ENCODE measurements at places on chromosomes 7 and 10.

GRCh38 chr10:89204621-89205185 lies 2.4 kb downstream of the CH25H start:
- DNase-seq, result no peak

DNA sequence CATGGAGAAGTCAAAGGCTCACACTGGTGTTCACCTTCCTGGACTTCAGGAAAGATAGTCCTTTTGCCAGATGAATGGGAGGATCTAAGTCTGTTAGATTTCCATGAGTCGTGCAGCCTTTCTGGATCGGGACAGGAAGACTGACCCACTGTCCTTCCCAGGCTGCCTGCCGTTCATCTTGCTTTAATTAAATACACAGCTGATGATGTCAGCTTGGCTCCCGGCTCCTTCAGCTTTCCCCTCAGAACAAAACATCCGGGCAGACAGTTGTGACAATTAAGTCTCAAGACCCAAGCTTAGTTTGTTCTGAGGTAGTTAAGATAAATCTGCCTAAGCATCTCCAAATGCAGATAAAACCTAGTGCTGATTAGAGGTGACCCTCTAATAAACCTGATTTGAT lies 58.6 kb downstream of the AUTS2 start:
- DNase-seq, result no peak

- no peak for DNase-seq
Measured at GRCh38 chr10:104842704-104843103, 201.6 kb downstream of the SORCS3 start.

DNA sequence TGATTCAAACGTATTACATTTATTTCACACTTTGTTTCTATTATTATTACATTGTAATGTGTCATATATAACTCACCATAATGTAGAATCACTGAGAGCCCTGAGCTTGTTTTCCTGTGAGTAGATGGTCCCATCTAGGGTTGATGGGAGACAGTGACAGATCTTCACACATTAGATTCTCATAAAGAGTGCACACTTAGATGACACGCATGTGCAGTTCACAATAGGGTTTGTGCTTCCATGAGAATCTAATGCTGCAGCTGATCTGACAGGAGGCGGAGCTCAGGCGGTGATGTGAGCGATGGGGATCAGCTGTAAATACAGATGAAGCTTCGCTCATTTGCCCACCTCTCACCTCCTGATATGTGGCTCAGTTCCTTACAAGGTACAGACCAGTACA lies 36.1 kb downstream of the BMPER start:
- no peak for DNase-seq

DNA sequence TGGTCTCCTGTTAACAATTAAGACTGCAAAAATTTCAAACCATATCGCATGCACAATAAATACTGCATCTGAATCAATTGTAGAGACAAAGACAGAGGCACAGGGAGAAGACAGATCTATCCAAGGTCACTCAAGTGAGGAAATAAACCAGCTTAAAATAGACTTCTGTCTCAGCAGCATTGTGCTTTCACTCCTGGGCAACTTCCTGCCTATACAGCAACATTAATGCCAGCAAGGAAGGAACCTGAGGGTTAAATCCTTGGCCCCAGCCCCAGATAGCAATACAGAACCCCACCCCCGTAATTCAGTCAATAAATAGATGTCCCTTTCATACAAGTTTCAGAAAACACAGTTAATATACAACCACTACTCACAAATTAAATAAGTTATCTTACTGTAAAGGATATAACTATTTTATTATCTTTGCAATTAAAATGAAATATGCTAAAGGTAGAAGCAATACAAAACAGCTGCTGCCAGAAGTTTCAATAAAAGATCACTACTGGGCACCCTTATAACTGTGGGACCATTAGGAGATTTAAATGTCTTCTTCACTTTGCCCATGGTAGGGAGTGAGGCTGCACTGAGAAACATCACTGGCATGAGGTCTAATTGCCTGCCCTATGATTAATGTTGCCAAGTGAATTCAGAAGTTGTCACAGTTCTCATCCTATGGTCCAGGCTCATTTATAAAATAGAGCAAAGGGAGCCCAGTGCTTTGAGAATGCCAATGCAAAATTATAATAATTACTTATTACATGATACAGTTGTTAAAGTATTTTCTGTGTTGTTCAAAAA lies 49.4 kb downstream of the CAV1 start:
- DNase-seq, result no peak

DNA sequence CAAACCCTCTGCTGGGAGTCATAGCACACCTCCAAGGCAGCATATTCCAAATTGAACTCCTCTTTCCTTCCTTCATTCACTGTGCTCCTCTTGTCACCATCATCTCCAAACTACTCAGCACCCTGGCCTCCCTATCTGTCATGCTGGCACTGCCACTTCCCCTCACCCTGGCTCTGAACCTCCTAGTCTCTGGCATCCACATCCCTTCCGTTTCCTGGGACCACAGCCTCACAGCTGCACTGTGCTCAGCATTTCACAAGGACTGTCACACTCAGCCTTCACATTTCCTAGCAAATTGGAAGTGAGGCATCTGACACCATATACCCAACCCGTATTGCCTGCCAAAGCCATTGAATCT lies 124.7 kb downstream of the WDR11 start:
- DNase-seq, result no peak

- DNase-seq, result no peak
Measured at GRCh38 chr10:49158404-49158803, 24.6 kb upstream of the FAM170B start.

DNA sequence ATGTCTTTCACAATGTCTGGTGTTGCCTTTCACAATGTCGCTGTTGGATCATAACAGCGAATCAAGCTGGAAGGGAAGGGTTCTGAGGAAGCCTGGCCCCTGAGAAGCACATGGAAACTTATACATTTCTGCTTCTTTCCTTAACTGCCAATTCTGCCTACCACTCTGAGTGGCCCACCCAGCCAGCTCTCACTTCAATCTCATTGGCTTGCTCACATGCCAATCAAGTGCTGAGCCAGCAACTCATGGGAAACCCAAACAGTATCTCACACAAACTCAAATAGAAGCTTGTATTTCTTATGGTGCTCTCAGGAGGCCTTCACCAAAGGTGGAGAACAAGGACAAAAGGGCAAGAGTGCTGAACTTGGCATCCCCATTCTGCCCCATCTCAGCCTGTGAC lies 117.4 kb upstream of the GPR26 start:
- DNase-seq, result no peak

DNA sequence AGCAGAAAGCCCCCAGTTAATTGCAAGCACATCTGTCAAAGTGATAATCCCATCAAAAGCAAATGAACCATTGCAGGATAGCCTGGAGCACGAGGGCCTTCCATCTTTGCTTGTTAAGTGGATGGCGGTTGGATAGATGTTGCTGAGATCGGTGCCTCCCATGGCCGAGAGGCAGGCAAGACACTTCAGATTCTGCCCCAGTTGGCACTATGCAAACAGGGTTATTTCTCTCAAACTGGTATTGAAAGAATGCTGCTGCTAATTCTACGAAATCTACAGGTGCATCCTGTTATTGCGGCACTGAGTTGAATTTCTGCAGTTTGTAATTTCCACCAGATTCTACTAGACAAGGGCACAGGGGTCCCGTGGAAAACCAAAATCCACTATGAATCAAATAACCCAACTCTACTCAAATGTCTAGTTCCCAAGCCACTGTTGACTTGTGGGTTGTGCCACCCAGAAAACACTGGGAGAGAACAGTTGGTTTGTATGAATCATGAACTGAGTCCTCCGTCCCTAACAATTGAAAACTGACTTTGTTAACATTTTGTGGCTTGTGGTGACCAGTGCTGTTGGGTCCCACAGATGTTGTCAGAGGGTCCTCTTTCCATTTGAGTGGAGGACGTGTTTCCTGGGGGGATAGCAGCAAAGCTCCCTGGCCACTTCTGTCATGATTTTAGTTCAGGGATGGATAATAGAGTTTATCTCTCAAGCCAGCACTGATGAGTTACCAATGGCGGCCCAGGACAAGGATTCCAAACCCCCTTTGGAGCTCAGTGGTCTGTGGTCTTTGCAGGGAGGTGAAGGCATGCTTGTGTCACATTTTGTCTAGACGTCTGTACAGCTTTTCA lies 7.1 kb upstream of the IL2RA start:
- no peak for DNase-seq

DNA sequence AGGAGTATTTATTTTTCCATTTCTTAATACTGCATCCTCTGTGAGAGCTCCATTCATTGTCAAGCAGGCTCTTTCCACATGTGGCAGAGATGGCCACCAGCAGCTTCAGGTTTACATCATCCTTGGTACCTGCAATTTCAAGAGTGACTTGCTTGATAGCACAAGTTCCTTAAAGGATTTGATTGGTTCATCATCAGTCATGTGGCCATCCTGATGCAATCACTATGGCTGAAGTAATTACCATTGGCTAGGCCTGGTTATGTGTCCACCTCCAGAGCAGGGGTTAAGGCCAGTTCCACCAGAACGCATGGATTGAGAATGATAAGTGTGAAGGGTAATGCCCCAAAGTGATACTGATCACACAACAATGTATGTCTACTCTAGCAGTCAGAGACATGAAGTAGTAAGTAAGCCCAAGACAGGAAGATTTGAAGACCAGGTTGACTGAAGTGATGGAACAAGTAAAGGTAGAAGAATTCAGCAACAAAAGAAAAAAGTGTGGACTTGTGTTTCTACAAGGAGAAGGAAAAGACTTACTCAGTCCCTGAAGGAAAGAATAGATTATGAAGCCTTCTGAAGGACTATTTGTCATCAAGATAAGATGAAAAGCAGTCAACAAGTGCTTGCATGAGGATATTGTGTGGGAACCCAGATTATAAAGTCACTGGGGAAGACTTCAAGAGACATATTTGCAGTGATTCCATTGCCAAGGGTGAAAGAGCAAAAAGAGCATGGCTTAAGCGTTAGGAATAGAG lies 26.4 kb upstream of the PRKAR2B start:
- no peak for DNase-seq

GRCh38 chr10:53403688-53404087 lies 631.1 kb upstream of the MBL2 start:
- no peak for DNase-seq

DNA sequence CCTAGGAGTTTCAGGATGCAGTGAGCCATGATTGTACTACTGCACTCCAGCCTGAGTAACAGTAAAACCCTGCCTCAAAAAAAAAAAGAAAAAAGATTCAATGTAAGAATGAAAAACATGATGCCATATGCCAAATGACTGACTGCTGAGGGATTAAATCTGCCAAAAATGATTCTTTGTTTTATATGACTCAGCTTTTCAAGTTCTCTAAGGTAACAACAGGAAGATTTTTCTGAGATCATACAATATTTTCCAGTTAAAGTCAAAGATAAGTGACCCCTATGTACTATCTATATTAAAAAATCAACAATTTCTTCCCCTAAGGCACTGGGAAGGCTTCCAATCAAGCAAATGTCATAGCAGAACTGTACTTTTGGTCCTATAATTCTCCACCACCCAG lies 271.2 kb upstream of the IMMP2L start:
- DNase-seq, result no peak

DNA sequence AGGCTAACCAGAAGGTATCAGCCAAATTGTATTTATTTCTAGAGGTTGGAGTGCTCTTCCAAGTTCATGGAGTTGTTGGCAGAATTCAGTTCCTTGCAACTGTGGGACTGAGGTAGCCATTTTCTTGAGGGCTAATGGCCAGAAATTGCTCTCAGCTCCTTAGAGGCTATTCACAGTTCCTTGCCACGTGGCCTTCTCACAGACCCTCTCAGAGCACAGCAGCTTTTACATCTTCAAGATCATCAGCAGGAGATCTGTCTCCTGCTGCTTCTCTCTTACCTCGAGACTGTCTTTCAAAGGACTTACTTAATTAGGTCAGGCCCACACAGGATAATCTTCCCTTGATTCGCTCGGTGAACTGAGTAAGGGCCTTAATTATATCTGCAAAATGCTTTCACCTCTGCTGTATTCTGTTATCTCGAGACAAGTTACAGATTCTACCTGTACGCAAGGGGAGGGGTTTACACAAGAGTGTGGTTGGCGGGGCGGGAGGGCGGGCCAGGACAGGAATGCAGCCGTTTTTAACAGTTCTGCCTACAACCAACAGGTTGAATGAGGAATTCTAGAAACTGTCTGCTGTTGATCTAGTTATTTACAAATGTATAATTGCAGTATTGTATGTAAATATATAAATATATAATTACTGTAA lies 15.0 kb downstream of the MIOS start:
- no peak for DNase-seq

- DNase-seq, result no peak
Measured at GRCh38 chr10:84018826-84019225, 120.5 kb upstream of the GHITM start.

GRCh38 chr7:100694098-100694745 lies at the start of gene GIGYF1:
TSS of gene GIGYF1 (minus strand) at chr7:100694250. CDS start at chr7:100688238, 6,012 bp downstream.
- DNase-seq, result peak; percentile 46

DNA sequence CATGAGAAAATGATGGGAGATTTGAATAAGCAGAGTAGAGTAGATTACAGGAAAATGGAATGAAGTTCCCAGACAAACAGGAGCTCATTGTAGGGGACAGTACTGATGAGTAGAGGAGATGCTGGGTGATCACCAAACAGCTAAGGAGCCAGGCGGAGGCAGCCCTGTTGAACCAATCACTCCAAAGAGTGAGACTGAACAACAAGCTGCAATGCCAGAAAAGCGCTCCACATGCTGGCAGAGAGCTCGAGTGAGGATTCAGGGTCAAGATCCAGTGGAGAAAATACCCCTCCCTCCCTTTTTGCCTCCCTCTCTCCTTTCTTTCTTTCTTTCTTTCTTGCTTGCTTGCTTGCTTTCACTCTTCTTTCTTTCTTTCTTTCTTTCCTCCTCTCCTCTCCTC lies 133.3 kb downstream of the PFKFB3 start:
- no peak for DNase-seq

DNA sequence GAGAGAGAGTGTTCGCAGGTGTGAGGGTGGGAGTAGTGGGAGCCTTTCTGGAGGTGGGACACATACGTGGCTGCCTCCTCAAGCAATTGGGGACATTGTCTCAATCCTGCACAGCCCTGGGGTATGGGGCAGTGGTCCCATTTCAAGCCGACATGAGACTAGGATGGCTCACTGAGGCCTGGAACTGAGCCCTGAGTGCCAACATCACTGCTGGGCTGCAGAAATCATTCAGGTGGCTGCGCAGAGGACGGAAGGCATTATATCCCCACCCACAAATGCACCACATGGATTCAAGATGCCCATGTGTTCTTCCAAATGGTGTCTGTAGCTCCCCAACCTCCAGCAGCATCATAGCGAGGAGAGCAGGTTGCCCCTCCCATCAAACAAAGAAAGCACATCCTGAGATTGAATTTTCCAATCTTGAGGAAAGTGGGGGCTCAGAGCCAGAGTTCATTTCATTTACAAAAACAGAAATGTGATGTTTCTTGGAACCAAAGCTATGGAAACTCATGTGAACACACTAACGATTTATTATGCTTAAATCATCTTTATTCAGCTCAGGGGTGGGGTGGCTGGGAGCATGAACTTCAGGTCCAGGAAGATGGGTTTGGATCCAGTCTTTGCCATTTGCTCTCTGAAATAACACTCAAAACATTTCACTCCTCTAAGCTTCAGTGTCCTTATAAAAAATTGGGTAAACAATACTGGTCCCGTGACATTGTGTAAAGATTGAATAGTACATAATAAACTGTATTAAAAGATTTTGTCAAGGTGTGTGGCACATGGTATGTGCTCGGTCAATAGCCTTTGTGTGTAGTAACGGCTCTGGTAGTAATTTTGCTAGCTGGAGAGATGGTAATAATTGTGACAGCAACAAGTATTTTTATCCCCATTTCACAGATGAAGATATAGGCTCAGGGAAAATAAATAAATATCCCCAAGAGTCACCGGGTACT lies 4.6 kb downstream of the SFTPA2 start:
- DNase-seq, result no peak

GRCh38 chr7:71705901-71706596 lies 574.1 kb downstream of the GALNT17 start:
- DNase-seq, result no peak

GRCh38 chr7:102030696-102031095 lies 213.3 kb downstream of the CUX1 start:
- no peak for DNase-seq

Measured in stimulated activated CD8-positive, alpha-beta memory T cell treated with anti-CD3 and anti-CD28 coated beads, Interleukin-15, amount 100 ng/mL, for 4 hours (primary cell).